ENCODE measurements at places on chromosomes 1 and 21. TPM values are rescaled to one million over a fixed set of nuclear protein-coding genes. Genes with fewer than 3 reads are reported as not detected.
A peak's percentile ranks its signal among the peaks of the same experiment; 100 is the strongest.

DNA sequence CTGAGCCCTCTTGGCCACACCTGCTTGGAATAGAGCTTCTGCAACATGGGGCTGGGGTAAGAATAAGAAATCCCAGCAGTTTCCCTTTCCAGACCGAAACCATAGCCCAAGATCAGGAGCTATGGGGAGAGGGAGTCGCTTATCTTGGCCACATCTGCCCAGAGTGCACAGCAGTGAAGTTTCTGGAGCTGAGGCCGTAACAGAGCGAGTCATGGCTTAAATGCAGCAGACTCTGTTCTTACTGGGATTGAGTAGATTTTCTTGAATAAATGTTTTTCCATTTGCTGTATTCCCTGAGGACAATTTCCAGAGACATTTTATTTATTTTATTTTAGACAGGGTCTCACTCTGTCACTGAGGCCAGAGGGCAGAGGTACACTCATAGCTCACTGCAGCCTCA is 33.5 kb downstream of the CFAP57 start:
- no peak for DNase-seq

DNA sequence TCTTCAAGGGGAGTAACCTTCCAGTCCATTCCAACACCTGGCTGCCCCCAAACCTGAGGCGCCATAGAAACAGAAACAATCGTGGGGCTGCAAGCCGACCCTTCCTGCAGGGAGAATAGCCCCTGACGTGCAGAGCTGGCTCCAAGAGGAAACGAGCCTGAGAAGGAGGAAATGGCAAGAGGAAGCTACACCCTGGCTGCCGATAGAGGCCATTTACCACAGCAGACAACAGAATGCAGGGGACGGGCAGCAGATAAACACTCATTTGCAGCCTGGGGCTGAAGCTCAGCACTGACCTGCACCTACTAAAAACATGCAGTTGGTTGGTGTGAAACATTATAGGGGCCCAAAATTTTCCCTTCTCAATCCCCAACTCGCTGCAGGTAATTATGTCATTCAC is 8.7 kb upstream of the TDRD10 start:
- DNase-seq: peak; percentile 87

Gene AK4
- polyA plus RNA-seq: 0.46 TPM

GRCh38 chr1:160219062-160219929 is 14.1 kb downstream of the PEA15 start:
- DNase-seq: no peak

Gene HSPG2
- polyA plus RNA-seq: 63.5 TPM

DNA sequence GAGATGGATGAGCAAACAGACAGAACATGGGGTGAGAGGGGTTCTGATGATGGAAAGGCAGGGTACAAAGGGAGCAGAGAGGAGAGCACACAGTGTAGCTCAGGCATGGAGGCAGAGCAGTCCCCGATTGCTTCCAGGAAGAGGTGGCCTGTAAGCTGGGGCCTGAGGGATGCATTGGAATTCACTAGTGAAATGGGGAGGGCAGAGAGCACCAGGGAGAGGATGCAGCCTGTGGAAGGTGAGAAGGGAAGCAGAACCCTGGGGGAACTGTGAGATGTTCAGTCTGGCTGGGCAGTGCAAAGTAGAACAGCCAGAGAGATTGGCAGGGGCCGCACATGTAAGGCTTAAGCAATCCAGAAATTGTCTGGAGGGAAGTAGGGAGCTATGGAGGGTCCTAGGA is 12.2 kb downstream of the ZNF362 start:
- no peak for DNase-seq

GRCh38 chr1:33049371-33049770 is 12.7 kb upstream of the AK2 start:
- no peak for DNase-seq

- no peak for DNase-seq
Measured at GRCh38 chr1:62790716-62791115, 6.8 kb downstream of the ATG4C start.

GRCh38 chr1:3890389-3891328 is 9.4 kb downstream of the C1orf174 start:
- DNase-seq: peak; percentile 71

Gene RAP1GAP
- 0.67 TPM for polyA plus RNA-seq

DNA sequence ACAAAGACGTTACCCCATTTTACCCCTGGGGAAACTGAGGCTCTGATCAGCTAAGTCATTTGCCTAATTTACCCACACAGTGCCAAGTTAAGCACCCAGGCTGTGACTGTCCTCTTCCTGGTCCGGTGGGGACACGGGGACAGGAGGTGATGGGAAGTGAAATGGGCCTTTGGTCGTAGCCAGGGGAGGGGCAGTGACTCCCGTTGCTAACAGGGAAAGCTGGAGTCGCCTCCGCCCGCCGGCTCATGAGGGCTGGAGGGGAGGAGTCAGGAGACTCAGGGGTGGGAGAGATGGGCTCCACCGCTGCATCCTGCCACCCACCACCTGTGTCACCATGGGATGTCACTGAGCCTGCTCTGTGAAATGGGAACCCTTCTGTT is 139.3 kb downstream of the PGBD5 start:
- DNase-seq: peak; percentile 73

GRCh38 chr1:160567341-160567740 is 12.0 kb downstream of the CD84 start:
- no peak for DNase-seq

Gene CREG1
- polyA plus RNA-seq: 74.8 TPM

Gene EDN2
- polyA plus RNA-seq: not detected

GRCh38 chr1:7885513-7886404 is 32.9 kb upstream of the UTS2 start:
- no peak for DNase-seq

- DNase-seq: peak; percentile 91
Measured at GRCh38 chr1:28248273-28249012, 10.9 kb upstream of the SESN2 start.

Gene THEM5
- polyA plus RNA-seq: not detected

DNA sequence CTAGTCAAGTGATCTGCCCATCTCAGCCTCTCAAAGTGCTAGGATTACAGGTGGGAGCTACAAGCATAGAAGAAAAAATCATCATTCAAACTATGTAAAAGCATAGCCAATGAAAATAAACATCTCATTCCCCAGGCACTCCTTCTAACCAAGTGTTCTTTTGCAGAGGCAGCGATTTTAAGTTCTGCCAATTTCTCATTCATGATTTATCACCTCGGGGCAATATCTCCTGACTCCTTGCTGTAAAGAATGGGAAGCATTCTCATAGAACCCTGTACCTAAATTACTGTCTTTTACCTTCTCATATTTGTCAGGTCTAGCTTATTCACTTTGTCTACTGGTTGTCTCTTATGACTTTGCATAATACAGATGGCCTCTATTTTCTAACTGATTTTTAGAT is 32.5 kb upstream of the IVNS1ABP start:
- DNase-seq: no peak

GRCh38 chr1:175802407-175803123 is 59.2 kb upstream of the TNR start:
- DNase-seq: no peak

GRCh38 chr1:101971304-101971703 is 25.4 kb downstream of the OLFM3 start:
- no peak for DNase-seq

Gene APCS
- not detected for polyA plus RNA-seq

DNA sequence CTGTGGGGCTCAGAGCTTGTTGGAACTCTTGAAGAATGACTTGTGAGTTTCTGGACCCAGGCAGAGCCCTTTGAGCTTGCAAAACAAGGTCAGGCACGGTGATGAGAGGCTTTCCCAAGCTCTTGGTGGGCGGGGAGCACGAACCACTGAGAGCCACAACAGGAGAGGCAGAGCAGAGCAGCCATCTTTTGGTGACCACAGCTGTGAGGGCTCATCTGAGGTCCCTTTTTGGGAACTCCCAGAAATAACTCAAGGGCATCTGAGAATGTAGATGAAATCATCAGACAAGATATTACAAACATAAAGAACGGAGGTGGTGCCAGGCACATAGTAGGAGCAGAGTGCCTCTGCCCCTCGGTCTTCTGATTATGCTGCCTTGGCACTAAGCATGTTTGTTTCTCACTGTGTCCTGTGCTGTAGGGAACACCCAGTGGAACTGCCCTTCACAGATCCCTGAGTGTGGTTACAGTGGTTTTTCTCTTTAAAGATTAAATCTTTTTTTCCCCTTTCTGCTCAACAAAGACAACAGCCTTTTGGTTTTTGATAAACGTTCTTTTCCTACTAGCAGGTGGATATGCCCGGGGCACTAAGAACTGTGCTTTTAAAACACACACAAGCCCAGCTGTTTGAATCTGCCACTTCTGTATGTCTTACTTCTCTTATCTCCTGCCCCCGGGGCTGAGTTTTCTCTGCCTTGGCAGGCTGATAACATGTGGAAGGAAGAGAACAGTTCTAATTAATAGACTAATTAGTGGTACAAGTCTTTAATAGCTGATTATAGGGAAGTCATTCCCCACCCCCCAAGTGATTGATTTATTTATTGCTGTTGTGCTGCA is 37.7 kb downstream of the CD34 start:
- DNase-seq: no peak

- no peak for DNase-seq
Measured at GRCh38 chr1:111480674-111481073, 6.9 kb downstream of the C1orf162 start.

- DNase-seq: peak; percentile 61
Measured at GRCh38 chr1:228410015-228410414, 3.4 kb upstream of the TRIM11 start.

DNA sequence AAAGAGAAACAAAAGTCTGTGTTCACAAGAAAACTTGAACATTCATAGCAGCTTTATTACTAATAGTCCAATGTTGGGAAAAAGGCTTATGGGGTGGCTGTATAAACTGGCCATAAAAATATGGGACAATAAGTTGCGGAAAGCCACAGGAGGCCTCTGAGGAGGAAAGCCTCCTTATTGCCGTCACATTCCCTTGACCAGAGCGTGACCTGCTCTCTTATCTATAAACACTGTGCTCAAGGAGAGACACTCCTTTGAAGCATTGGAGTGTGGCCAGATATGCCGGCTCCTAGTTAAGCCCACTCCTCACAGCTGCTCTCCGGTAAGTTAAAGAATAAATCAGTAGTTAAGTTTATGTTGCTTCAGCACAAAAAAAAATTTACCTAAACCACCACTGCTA is 19.7 kb downstream of the OR6Y1 start:
- no peak for DNase-seq

Gene CELA3B
- 0.38 TPM for polyA plus RNA-seq

- DNase-seq: no peak
Measured at GRCh38 chr1:97571760-97572159, 349.1 kb downstream of the DPYD start.

DNA sequence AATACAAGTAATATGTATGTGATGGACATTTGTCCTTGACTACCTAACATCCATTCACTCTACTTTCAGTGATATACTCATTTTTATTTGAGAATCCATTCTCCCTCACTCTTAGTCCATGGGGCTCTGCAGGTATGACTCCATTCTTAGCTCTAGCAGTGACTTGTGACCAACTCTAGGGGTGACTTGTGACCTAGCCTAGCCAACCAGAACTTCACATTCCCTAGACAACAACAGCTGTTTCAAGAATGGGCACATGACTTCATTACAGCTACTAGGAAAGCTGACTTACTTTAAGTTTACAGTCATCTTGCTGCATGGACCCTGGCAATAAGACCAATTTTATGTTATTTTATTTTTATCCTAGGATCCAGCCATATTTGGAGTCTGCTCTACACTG is 23.6 kb upstream of the DDX59 start:
- DNase-seq: no peak

Gene SLC45A1
- 2.9 TPM for polyA plus RNA-seq

Gene MIS18A
- polyA plus RNA-seq: 10.0 TPM

Gene KIAA0040
- 13.7 TPM for polyA plus RNA-seq

Gene SV2A
- polyA plus RNA-seq: 0.64 TPM

GRCh38 chr21:34302521-34302920 is 61.3 kb upstream of the KCNE2 start:
- no peak for DNase-seq

GRCh38 chr1:27526569-27527222 is 36.7 kb upstream of the WASF2 start:
- no peak for DNase-seq

DNA sequence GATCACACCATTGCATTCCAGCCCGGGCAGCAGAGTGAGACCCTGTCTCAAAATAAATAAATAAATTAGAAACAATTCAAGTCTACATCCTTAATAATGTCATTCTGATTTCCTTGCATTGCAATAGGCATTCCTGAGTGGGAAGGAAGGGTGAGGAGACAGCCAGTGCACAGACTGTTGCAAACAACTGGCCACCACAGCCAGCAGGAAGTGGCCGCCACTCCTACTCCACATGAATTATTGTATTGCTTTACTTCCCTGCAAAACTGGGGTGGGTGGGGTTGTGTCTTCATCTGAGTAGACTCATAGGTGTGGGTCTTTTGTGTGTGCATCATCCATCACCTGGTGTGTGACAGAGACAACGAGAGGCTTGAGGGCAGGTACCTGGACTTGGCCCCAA is 60.1 kb downstream of the OPTC start:
- DNase-seq: no peak

DNA sequence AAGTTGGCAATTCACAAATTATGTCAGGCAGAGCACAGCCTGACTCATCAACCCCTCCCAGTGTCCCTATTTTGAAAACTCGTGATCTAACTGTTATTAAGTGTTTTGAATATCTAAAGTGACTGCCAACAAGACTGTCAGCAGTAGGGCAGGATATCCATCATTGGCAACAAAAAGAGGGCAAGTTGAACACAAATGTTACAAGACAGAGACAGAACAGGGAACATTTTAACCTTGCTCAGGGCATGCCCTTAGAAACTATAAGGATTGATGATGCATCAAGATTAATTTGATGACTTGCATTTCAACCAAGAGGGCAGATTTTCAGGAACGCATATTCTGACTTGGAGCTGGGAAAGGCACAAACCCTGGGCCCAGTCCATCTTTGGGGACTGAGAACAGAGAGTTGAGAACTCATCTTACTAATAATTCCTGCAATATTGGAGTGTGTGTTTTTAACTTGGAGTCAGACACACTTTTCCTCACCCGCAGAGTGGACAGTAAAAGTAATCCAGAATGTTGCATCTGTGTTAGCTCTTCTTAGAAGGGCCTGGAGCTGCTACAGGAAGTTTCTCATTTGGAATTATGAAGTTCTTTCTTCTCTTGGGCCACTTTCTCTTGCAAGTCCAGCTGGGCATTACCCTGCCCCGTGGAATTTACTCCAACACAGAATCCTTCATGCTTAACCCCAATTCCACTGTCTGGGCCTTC is 317.2 kb downstream of the LTN1 start:
- DNase-seq: no peak

DNA sequence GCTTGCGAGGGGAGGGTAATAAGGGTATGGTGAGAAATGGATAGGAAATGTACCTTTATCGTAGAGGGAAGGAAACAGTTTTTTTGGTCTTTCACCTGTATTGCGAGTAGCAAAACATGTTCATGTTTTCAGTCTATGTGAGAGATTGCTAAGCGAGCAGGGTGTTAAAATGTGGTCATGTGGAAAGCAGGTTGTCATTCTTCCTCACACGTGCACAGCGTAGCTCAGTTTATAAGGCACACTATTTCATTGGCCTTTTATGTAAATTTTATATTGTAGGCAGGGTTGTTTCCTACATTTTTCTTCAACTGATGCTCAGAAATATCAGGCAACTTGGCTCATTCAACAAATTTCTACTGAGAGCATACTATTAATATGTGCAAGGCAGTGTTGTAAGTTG is 18.5 kb upstream of the GNG12 start:
- DNase-seq: no peak

GRCh38 chr1:222404710-222405109 is 143.2 kb downstream of the HHIPL2 start:
- no peak for DNase-seq

Gene PPFIA4
- 0.52 TPM for polyA plus RNA-seq

Data from spleen (tissue), 13 donors.